MM.1S (cell line): ENCODE measurements at places on chromosomes 1 and 21.

- DNase-seq, result peak; percentile 30
These were observed 151.2 kb downstream of the DMRTA2 start for GRCh38 chr1:50271968-50272578.

DNA sequence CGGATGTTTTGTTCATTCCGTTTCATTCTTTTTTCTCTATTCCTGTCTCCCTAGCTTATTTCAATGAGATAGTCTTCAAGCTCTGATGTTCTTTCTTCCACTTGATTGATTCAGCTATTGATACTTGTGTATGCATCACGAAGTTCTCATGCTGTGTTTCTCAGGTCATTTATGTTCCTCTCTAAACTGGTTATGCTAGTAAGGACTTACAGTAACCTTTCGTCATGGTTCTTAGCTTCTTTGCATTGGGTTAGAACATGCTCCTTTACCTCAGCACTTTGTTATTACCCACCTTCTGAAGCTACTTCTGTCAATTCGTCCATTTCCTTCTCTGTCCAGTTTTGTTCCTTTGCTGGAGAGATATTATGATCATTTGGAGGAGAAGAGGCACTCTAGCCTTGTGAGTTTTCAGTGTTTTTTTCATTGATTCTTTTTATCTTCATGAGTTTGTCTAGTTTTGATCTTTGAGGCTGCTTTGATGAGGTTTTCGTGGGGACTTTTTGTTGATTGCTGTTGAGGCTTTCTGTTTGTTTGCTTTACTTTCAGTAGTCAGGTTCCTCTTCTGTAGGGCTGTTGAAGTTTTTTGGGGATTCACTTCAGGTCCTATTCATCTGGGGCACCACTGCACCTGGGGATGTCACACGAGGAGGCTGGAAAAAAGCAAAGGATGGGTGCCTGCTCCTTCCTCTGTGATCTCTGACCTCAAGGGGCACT lies 496.9 kb upstream of the LRRC7 start:
- no peak for DNase-seq

DNA sequence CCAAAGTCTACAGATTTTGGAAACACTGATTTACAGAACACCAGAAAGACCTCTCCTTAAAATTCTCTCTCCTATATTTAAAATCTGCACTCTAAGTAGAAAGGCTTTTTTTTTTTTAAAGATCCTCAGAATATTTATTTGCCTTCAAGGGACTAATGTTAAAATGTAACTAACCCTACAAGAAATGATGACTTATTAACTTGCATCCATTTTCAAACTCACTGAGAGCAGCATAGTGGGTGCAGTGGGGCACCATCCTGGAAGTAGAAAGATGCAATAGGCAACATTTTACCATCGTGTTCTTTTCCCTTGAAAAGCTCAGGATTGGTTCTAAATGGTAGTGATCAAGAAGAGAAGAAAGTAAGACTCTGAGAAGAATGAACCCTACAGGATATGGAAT lies 498.1 kb downstream of the NEGR1 start:
- no peak for DNase-seq

DNA sequence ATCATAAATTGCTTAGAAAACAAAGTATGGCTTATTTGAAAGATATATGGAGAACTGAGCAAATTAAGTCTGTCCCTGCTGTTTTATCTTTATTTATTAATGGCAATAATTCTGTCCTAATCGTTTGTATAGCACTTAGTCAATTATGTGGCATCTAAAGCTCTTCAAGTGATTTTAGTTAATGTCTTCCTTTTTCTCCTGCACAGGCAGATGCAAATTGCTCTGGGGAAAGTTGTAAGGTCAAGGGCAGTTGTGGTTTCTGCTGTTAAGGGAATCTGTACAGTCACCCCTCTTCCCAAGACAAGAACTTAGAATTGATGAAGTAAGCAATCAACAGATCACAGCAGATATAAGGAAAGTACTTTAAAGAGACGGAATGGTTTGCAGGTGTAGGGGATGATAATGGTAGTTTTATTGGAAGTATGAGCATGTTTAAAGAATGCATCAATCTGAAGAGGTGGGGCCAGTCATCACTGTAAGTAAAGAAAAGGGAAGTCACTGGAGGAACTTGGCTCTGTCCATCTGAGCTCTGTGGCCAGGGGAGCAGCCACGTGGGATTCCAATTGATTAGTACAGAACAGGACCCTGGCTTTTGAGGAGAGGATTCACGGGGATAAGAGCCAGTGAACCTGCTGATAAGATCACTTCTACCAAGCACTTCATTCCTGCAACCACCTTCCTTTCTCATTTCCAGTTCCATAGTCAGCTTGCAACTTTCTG lies 116.0 kb upstream of the KCNJ6 start:
- DNase-seq, result no peak

DNA sequence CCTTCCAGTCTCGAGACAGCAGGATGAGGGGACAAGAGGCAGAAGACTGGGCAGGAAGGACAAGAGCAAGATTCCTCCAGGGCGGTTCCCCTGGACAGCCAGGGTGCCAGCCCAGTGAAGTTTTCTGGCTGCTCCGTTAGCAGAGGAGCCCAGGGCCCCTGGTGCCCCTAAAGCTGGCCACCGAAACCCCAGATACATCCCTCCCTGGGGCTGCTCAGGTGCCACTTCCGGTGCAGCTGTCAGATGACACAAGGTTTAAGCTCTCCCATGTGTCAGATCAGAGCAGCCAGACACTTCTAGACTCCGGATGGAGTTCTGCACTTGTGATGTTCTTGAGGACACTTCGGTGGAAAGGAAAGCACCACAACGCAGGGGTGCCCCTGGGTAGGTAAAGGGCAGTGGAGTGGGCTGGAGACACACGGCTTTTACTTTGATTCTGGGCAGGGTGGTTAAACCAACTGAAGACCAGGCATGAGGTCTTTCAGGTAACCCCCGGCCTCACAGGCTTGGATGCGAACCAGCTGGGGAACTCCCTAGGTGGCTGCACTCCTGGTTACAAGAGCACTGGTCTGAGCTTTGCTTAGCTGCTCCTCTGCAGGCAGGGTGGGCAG lies 85.7 kb downstream of the ITPKB start:
- peak; percentile 98 for DNase-seq

DNA sequence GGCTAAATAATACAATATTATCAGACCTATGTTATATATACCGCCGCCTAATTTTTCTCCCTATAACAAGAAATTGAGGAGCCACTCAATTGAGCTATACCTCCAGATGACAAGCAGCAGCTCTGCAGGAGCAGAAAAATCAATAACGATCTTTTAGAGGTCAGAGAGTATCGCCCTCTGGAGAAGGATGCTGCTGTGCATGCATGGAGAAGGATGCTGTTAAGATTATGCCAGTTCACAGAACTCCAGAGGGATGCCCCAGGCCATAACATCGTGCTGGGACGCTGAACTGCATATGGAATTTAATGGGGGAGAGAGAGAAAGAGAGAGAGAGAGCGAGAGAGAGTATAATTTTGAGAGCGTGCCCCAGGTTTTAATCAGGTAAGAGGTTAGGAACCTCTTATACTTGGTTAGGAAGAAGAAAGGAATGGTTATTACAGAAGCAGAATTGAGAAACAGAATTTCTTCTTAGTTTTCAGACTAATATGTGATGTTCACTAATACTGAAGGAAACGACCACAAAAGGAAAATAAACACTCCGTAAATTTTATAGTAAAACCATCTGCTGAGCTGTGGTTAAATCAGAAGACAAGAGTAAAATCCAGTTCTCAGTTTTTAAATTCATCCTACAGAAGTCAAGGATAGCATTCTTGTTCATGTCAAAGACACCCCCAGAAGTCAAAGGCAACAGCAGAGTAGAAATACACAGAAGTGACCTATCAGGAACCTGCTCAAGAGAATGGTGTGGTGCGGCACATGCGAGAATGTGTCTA lies 111.1 kb downstream of the SMYD2 start:
- DNase-seq, result no peak

DNA sequence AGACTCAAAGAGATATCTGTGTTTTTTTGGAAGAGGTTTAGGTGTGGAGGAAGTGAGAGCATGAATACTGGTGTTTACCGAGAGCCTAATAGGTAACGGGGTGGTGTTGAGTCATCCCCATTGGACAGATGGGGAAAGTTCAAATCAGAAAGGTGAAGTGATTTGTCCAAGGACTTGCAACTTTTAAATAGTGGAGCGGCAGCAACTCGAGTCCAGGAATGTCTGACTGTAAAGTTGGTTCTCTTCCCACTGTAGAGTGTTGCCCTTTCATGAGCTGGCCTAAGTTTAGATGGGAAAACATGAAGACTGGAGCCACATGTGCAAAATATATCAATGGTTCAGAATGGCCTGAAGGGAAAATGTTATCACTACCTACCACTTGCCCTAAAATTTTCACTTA lies 125.7 kb downstream of the LYPLAL1 start:
- no peak for DNase-seq

GRCh38 chr1:7006996-7007871 lies 222.0 kb downstream of the CAMTA1 start:
- no peak for DNase-seq

- DNase-seq, result no peak
These were observed 51.0 kb upstream of the RUNX3 start for GRCh38 chr1:24980836-24981630.

- peak; percentile 95 for DNase-seq
These were observed 351.0 kb upstream of the B3GALT2 start for GRCh38 chr1:193537266-193538002.

DNA sequence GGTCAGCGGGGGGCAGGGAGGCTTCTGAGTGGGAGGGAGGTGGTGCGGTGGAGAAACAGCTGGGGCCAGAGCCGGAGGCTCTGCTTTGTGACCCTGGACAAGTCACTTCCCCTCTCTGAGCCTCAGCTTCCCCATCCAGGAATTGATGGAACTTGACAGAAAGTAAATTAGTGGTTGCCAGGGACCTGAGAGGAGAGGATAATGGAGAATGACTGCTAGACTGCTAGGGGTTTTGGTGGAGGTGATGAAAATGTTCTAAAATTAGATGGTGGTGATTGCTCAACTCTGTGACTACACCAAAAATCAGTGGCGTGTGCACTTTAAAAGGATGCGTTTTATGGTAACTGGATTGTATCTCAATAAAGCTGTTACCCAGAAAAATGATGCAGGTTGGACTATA lies 100.9 kb downstream of the ARHGEF10L start:
- no peak for DNase-seq

- DNase-seq, result no peak
These were observed 14.2 kb upstream of the SPOCD1 start for GRCh38 chr1:31830065-31830464.

DNA sequence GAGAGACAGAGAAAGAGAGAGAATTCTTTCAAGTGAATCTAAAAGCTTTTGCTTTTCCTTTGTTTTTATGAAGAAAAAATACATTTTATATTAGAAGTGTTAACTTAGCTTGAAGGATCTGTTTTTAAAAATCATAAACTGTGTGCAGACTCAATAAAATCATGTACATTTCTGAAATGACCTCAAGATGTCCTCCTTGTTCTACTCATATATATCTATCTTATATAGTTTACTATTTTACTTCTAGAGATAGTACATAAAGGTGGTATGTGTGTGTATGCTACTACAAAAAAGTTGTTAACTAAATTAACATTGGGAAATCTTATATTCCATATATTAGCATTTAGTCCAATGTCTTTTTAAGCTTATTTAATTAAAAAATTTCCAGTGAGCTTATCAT lies 117.6 kb downstream of the PTPRC start:
- peak; percentile 31 for DNase-seq

GRCh38 chr1:6850537-6850936 lies 65.3 kb downstream of the CAMTA1 start:
- no peak for DNase-seq

DNA sequence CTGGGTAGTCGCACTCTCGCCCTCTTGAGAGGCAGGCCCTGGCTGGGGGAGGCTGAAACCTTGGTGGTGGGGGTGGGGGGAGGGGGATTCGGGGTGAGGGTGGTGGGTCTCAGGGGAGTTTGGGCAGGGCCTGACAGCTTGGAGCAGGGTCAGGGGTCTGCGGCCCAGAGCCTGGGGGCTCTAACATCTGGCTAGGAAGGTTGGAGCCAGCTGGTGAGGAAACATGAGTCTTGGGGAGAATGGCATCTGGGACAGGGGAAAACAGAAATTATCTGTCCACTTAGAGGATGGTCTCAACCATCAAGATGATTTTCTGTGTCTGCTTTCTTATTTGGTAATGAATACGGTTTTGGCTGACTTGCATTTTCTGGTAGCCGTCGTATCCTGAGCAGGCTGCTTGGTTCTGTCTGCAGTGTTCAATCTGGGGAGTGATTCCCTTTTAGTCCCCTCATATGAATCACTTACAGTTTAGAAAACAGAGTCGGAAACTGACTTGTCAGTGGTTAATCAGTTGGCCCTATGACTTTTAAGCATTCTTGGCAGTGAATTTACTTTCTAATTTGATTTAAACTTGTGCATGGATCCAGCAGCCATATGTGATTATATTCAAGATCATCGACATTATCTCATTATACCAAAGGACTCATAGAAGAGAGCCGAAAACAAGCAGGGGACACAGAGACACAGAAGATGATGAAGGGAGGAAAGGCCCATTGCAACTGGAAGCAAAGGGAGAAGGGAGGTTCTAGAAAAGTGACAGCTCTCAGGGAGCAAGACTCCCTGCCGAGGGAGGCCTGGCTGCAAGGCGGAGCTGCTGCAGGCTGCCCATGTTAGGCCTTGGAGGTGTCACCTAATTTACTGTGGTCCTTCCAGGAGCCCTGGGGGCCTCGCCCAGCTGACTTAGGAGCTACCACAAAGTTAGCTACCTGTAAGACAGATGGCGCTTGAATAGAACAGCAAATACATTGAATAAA lies 237.6 kb downstream of the SDCCAG8 start:
- DNase-seq, result no peak

DNA sequence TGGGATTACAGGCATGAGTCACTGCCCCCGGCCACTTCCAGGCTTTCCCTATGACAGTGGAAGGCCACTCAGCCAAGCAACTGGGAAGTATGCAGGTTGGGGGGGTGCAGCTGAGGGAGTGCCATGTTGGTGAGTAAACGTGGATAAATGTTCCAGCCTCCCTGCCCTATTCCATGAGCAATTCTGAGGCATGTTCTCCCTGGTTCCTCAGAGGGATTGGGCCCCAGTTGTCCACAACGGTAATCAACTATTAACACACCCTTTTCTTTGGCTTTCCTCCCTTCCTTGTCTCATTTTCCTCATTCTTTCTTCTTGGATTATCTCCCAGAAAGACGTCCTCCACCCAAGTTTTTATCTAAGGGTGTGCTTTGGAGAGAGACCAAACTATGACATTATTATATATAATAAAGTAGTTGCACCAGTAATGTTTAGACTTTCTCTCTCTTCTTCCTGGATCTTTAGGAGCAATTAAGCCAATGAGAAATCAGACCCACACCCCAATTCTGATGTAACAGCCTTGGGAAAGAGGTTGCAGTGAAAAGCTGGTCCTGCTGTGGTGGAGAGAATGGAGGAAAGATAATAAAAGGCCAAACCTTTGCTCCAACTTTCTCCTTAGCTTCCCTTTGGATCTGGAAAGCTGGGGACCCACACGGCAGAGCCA lies 6.8 kb upstream of the SLAMF9 start:
- DNase-seq, result no peak

GRCh38 chr1:83787246-83787998 lies 211.5 kb downstream of the TTLL7 start:
- DNase-seq, result no peak

DNA sequence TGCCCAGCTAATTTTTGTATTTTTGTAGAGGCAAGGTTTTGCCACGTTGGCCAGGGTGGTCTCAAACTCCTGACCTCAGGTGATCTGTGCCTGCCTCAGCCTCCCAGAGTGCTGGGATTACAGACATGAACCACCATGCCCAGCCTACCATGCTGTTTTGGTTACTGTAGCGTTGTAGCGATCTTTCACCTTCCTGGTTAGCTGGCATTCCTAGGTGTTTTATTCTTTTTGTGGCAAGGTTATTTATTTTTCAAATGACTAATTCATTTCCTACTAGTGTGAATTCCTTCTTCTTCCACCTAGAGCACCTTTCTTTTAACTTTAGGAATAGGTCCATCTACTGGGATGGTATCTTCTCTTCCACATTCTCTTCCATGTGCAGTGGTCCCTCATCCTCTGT lies 29.3 kb downstream of the TMEM200B start:
- DNase-seq, result no peak
